Activated naive CD8-positive, alpha-beta T cell treated with anti-CD3 and anti-CD28 coated beads, Interleukin-2, amount 50 U/mL, for 16 hours (primary cell): ENCODE measurements at places on chromosomes 5 and 9.

- DNase-seq: no peak
Measured at GRCh38 chr9:21580636-21581378, 98.7 kb upstream of the IFNE start.

DNA sequence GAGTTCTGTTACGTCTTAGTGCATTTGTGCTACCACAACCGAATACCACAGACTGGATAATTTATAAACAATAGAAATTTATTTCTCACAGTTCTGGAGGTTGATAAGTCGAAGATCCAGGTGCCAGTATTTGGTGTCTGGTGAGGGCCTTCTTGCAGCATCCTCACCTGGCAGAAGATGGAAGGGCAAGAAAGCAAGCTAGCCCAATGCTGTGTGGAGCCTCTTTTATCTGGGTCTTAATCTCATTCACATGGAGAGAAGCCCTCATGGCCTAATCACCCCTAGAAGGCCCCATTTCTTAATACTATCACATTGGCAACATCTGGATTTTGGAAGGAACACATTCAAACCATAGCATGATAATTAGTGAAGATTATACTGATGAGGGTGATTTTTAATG, 159.3 kb downstream of the CHSY3 start:
- DNase-seq: no peak

GRCh38 chr5:117803533-117803932, 1184.8 kb downstream of the DTWD2 start:
- DNase-seq: no peak

- no peak for DNase-seq
Measured at GRCh38 chr5:170300361-170301013, 2.9 kb upstream of the LCP2 start.

GRCh38 chr9:88673886-88674285, 138.9 kb downstream of the NXNL2 start:
- no peak for DNase-seq

DNA sequence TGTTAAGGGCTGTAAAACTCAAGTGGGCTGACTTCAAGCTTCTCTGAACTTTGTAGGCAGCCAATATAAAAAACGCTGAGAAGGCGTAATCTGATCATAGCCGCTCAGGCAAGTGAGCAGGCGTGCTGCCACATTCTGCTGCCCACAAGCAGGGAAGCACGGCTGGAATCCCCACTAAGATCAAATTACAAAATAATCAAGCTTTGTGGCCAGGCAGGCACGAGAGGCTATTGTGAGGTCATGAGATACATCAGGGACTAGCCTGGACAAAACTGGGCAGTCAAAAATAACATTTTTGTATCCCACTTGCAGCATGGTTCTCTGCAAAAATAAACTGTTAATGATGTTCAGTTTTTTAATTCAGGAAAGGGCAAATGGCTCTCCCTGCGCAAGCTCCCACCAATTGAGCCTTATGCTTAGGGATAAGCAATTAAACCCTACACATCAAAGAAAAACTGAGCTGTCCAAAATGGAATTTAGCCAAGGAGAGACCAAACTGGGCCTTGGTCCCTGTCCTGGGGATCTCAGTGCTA, 64.0 kb downstream of the POU5F2 start:
- DNase-seq: no peak
